ENCODE measurements at places on chromosomes 3 and 15. TPM values are rescaled to one million over a fixed set of nuclear protein-coding genes. Genes with fewer than 3 reads are reported as not detected.

The GOLGA6D gene
- total RNA-seq: not detected

The PRRT3 gene
- total RNA-seq: 7.9 TPM

The ZNF770 gene
- 36.9 TPM for total RNA-seq

- DNase-seq: no peak
These were observed 1.2 kb downstream of the CHST2 start for GRCh38 chr3:143120716-143121240.
